ENCODE measurements at places on chromosomes 3 and 15.

DNA sequence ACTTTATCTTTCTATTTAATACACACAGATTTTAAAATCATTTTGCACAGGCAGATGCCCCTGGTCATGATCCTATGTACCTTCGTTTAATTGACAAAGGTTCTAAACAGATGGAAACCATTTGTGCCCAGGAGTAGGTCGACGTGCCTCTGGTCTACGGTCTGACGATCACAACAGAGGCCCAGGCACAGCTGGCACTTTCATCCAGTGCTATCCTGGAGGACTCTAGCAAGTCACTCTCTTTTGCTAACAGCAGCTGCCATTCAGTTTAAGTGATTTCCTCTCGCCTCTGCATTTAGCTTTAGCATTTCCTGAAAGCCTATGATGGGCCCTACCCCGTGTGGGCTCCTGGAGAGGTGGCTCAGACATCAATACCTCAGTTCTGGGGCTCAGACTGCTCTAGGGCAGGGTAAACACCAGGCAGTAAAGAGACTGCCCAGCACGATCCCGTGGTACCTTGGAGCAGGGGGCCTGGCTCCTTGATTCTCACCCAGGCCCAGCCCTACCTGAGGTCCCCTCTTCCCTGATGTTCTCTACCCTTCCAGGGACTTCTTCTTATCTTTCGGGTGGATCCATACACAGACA is 83.2 kb upstream of the SNRPA1 start:
- DNase-seq = peak; percentile 53

- peak; percentile 60 for DNase-seq
These were observed 39.6 kb downstream of the GPR156 start for GRCh38 chr3:120245386-120245785.

DNA sequence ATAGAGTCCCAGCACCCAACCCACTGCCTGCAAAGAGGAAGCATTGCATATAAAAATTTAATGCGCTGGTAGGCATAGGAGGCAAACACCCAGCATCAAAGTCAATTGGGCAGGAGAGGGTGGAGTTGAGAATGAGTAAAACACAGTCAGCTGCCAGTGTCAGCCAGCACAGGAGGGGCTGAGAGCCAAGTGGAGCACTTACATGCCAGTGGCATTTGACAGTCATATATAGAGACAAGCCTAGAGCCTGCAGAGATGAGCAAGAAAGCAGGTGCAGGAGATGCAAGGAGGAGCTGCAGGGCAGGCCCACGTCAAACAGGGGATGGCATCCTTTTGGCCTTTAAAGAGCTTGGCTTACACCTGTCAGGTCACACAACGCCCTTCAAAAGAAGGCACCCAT is 27.6 kb upstream of the ZFAND6 start:
- peak; percentile 15 for DNase-seq

DNA sequence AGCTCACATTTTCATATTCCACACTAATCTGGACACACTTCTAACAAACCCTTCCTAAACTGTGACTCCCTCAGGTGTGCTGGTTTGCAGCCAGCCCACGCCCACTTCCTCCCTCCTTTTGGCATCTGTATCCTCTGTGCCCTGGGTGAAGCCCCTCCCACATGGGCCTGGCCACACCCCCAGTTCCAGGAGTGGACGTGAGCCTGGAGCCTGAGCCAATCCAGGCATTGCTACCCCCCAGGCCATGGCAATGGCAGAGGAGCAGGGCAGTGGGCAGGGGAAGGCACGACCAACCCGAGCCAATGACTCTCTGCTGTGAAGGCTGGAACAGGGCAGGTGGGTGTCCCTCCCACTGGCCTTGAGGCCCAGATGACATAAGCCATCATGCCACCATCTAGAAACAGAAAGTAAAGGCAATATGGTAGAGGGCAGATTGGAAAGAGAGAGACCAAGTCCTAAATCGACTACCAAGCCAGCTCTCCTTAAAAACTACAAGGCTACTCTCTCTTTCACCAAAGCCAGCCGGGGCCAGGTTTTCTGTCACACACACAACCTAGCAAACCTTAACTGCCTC is 18.6 kb downstream of the FAM174B start:
- no peak for DNase-seq

GRCh38 chr15:28273468-28273867 is 48.5 kb downstream of the HERC2 start:
- no peak for DNase-seq

DNA sequence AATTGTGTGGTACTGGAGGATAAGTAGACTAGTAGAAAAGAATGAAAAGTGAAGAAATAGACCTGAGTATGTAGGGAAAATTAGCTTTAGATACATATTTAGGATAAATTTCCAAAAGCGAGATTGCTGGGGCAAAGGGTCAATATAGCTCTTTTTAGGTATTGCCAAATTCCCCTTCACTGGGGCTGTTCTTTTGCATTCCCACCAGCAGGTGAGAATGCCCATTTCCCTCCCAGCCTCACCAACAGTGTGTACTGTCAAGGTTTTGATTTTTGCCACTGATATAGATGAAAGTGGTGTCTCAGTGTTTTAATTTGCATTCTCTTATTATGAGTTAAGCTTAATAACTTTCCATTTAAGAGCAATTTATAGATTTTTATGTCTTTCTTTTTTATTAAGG is 35.7 kb upstream of the BHLHE40 start:
- no peak for DNase-seq

GRCh38 chr3:31356941-31357340 is 175.8 kb upstream of the STT3B start:
- DNase-seq = no peak

DNA sequence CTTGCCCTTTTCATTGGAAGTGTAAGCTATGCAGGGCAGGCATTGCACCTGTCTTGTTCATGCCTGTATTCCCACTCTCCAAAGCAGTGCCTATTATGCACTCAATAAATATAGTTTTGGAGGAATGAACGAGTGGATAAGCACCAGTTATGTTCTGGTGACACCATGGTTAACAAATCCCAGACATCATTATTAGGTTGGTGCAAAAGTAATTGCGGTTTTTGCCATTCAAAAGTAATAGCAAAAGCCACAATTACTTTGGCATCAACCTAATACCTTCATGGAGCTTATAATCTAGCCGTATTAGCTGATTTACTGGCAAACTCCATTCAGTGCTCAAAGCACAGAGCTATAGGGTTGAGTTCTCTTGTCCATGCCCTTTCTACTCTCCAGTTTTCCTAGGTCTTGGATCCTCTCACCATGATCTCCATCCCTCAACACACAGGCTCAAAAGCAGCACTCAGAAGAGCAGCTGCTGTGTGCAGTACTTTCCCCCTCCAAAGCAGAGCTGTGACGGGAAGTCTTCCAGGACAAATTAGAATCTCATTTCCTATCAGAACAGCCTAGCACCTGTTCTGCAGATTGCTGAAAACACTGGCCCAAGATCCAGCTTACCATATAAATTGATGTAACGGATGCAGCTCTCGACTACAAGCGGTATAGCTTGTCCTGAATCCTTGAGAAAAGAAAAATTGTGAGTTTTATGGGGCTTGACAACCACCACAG is 63.2 kb upstream of the RAD18 start:
- no peak for DNase-seq

GRCh38 chr3:65893631-65894030 is 145.1 kb downstream of the MAGI1 start:
- no peak for DNase-seq

- DNase-seq = no peak
These were observed 17.5 kb downstream of the STAC start for GRCh38 chr3:36397841-36398240.

DNA sequence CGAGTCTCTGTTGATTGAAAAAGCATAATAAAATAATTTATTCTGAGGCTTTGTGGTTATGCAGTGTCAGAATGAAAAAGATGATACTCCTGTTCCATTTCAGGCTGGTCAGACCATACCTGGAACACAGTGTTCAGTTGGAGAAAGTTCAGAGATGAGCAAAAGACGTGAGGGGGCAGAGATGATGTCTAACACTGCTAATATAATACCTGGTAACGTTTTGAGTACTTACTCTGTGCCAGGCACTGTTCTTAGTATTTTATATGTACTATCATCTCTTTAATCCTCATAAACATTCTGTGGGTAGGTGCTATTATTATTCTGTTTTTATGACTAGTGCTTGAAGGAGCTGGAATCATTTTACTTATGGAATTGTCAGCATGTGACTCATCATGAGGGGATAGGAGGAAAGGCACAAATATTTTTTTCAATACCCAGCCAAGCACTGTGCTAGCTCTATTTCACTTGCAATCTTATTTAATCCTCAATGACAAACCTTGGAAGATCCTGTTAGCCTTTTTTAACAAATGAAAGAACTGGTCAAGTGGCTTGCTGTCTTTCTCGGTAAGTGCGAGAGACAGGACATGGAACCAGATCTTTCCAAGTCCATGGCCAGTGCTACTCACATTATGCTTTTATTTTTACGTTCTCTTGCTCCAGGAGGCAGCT is 31.8 kb downstream of the IQGAP1 start:
- no peak for DNase-seq

DNA sequence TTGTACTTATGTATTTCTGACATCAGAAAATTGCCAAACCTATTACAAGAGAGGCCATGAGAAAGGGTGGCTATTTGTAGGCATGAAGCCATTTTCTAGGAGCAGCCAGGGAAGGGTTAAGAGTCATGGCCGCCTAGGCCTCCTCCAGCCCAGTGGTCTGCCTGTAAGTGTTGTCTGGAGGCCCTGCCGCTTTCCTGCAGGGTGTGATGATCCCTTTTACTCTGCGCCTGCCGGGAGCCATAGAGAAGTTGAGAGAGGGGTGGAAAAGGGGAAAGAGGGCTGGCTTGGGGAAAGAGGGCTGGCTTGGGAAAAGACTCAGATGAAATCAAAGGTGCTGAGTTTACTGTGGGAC is 29.1 kb upstream of the KCTD6 start:
- DNase-seq = no peak

- DNase-seq = no peak
These were observed 21.9 kb downstream of the CDV3 start for GRCh38 chr3:133595341-133595740.

DNA sequence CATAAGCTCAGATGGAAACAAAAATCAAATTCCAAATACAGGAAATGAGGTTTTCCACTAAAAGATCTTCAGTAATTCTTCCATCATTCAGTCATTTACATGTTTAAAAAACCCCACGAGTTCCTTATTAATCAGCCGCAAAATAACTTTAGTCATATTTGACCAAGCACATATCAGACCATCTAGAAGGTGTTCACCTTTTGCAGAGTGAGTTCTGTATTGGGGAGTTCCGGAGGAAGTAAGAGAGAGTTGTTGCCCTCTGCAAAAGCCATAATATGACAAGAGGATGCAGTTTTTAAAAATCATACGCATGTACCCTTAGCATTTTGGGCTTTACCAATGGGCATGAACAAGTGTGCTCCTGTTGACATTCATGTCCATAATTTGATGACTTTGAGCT is 61.6 kb downstream of the CCR1 start:
- DNase-seq = no peak

DNA sequence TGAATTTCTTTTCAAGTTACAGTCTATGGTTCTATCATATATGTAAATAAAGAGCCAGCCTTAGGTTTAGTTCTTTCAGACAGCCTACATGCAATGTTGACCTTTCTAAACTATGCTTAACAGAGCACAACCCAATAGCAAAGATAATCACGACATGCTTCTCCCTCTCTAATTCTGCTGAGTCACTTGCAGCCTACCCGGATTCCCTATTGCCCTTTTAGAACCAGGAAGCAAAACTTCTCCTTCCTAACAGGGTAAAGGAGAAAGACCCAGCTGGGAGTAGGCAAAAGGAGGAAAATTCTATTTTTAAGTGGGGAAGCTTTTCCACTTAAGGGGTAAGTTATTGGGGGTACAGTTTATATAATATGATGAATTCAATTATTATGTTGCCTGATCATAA is 79.3 kb downstream of the SLC7A14 start:
- DNase-seq = no peak

- no peak for DNase-seq
These were observed 29.0 kb downstream of the IFT122 start for GRCh38 chr3:129469026-129469425.

DNA sequence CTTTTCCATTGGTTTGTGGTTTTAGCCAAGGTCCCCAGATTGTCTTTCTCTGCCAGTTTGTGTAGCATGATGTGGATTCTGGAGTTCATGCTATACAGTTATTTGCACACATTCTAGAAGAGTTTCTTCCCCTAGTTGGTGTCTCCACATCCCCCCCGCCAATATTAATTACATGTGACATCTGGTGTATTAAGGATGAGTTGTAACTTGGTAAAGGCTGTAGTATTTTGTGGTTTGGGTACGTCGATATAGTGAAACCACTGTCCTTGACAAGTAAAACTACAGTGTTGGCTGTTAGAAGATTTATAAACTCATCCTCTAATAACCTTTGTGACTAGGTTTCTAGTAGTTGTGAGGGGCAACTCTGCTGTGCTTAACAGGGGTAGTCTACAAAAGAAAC is 23.7 kb upstream of the P4HTM start:
- no peak for DNase-seq
